Muscle of leg (tissue), 16 donors: ENCODE measurements at places on chromosomes 7 and 10. TPM values are rescaled to one million over a fixed set of nuclear protein-coding genes. Genes with fewer than 3 reads are reported as not detected.
A peak's percentile ranks its signal among the peaks of the same experiment; 100 is the strongest.

GRCh38 chr10:107557916-107558315, 393.4 kb upstream of the SORCS1 start:
- no peaks in the 10 kb centered on the region for H3K4me1 ChIP-seq
- H3K27me3 ChIP-seq, result no peaks in the 10 kb centered on the region
- no peaks in the 10 kb centered on the region for H3K36me3 ChIP-seq
- no peak overlapping the region for H3K4me3 ChIP-seq
- H3K27ac ChIP-seq, result no peak overlapping the region

Gene RTKN2
- 2.4 TPM for total RNA-seq

- H3K4me3 ChIP-seq, result no peak overlapping the region
- H3K27ac ChIP-seq, result peak overlapping the region; percentile 78
- DNase-seq, result peak; percentile 61
These were observed 28.8 kb downstream of the ARL4A start for GRCh38 chr7:12716134-12716681.

Gene ZNF212
- 5.4 TPM for total RNA-seq

DNA sequence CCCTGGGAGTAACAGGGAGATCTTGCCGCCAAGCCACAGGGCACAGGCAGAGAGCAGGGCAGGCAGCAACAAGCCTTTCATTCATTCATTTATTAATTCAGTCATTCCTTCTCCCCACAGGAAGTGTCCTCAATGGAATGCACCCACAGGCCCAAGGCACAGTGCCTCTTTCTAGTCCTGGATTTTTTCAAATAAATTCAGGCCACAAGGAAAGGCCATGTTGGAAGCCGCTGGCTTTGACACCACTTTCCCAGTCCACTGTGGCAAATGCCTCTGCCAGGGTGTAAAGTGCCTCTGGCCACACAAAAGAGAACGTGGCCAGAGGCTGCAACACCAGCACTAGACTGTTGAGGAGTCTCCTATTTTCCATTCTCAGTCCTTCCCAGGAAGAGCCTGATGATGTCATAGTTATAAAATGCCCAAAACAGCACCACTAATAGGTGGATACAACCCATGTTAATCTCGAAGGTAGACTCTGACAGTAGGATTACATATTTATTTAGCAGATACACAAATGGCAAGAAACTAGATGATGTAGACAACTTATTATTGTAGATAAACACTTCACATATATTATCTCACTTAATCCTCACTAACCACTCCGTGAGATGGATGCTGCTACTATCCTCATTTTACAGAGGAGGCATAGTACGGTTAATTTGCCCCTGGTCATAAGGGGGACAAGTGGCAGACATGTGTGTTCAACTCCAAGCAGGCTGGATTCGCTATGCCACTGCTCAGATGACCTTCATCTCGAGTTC, 5.5 kb downstream of the JAZF1 start:
- H3K4me1 ChIP-seq, result peaks cover 4% of the 10 kb centered on the region
- H3K27ac ChIP-seq, result no peak overlapping the region
- DNase-seq, result no peak
- no peak overlapping the region for H3K4me3 ChIP-seq

Gene SPAM1
- not detected for total RNA-seq

Gene EVX1
- not detected for total RNA-seq

Gene CACNB2
- 1.3 TPM for total RNA-seq

- no peaks in the 10 kb centered on the region for H3K4me1 ChIP-seq
- H3K4me3 ChIP-seq, result no peak overlapping the region
- DNase-seq, result no peak
- no peak overlapping the region for H3K27ac ChIP-seq
These were observed 240.3 kb downstream of the SNX10 start for GRCh38 chr7:26531926-26532325.

GRCh38 chr7:39304668-39305405, 261.4 kb upstream of the YAE1 start:
- H3K27me3 ChIP-seq, result no peaks in the 10 kb centered on the region
- H3K36me3 ChIP-seq, result no peaks in the 10 kb centered on the region
- no peaks in the 10 kb centered on the region for H3K4me1 ChIP-seq
- no peak for DNase-seq
- H3K4me3 ChIP-seq, result no peak overlapping the region

Gene BICC1
- total RNA-seq, result 23.8 TPM

- peaks cover 41% of the 10 kb centered on the region for H3K36me3 ChIP-seq
- H3K4me3 ChIP-seq, result peak overlapping the region; percentile 65
- H3K4me1 ChIP-seq, result peaks cover 39% of the 10 kb centered on the region
- peak overlapping the region; percentile 47 for H3K27ac ChIP-seq
- peak; percentile 85 for DNase-seq
- peaks cover 31% of the 10 kb centered on the region for H3K27me3 ChIP-seq
These were observed 3.4 kb downstream of the IGFBP3 start for GRCh38 chr7:45917658-45918057.

DNA sequence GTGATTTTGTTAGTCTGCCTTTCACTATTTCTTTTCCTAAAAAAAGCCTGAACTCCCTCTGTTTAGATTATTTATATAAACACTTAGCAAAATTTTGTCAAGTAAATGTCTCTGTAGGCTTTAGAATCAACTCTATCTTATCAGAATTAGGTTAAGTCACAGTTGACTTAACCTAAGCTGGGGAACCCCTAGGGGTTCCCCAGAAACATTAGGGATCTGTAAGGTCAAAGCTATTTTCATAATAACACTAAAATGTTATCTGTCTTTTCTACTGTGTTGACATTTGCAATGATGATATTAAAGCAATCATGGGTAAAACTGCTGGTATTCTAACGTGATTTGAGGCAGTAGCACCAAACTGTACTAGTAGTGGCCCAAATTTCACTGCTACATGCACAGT, 24.3 kb downstream of the DYNC1I1 start:
- no peak overlapping the region for H3K4me3 ChIP-seq
- DNase-seq, result no peak
- H3K27ac ChIP-seq, result no peak overlapping the region
- H3K27me3 ChIP-seq, result no peaks in the 10 kb centered on the region
